ENCODE measurements at places on chromosomes 1 and 21.

DNA sequence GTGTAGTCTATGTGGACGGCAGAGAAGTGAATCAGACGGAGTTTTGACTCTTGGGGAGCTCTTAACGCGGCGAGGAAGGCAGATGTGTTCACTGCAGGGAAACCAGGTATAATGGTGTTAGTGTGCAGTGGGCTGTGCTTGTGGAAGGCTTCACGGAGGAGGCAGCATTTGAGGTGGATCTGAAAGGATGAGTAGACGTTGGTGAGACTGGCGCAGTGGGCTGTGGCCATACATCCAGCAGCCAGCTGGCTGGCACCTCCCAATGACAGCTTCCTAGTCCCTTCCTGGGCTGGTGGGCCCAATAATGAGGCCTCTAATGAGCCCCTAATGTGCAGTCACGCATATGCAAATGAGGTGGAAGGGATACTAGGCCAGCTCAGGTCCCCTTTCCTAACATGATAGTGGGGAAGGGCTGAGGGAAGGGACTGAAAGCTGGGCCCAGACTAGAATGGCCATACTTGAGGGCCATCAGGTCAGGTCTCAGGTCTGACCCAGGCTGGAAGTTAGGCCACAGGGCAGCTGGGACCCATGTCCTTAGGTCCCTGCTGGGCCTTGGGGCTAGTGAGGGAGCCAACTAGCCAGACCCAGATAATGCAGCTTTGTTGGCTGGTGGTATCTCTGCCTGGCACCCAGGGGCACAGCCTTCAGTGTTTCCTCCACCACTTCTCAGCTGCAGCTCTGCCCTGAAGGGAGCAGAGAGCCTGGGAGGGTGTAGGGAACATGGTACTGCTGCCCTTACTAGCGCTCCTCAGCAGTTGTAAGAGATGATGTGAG lies 3.8 kb downstream of the MAP7D1 start:
- no peak for DNase-seq

- DNase-seq, result no peak
Measured at GRCh38 chr1:21906173-21907078, 30.7 kb downstream of the HSPG2 start.

DNA sequence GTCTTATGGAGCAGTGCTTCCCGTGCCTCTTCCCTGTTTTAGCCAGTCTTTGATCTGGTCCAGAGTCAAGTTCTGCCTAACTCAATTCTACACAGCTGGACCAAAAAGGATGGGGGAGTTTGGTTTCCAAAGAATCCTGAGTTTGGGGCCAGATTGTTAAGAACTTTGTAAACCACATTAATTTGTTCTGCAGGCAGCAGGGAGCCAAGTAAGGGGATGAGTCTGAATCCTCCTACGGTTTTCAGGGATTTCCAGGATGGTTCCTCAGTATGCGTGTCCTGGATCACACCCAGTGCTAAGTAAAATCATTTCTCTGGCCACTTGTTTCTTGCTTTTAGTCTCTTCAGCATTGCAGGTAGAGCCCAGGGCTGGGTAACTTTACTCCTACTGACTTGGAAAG lies 26.1 kb upstream of the GJA5 start:
- DNase-seq, result no peak

DNA sequence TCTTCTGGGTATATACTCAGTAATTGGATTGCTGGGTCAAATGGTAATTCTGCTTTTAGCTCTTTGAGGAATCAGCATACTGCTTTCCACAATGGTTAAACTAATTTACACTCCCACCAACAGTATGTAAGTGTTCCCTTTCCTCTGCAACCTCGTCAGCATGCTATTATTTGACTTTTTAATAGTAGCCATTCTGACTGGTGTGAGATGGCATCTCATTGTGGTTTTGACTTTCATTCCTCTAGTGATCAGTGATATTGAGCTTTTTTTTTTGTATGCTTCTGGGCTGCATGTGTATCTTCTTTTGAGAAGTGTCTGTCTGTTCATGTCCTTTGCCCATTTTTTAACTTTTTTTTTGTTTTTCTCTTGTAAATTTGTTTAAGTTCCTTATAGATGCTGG lies 279.4 kb downstream of the PTGER3 start:
- DNase-seq, result peak; percentile 19

DNA sequence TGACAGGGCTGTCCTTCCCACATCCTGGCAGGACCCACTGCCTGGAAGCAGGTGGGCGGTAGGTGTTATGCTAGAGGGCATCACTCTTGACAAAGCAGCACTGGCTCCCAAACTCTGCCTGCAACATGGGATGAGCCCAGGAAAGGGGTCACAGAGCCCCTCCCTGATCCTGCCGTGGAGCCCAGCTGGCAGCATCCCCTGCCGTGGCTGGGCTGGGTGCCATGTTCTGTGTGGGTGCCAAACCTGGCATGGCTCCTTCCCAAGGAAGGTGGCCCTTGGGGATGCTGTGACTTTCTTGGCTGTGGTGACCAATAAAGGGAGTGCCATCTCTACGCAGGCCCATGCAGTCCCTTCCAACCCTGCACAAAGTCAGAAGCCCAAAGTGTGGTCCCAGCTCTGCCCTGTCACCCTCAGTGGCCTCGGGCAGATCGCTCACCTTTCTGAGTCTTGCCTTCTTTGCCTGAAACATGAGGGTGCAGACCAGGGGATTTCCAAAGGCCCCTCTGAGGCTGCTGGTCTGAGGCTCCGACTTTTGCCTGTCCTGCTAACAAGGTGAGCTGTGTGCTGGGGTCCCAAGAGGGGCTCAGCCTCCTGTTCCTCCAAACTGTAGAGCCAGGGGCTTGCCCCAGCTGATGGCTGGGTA lies 6.0 kb downstream of the CDK18 start:
- DNase-seq, result no peak

GRCh38 chr1:156012051-156012817 lies 8.5 kb downstream of the SSR2 start:
- no peak for DNase-seq

DNA sequence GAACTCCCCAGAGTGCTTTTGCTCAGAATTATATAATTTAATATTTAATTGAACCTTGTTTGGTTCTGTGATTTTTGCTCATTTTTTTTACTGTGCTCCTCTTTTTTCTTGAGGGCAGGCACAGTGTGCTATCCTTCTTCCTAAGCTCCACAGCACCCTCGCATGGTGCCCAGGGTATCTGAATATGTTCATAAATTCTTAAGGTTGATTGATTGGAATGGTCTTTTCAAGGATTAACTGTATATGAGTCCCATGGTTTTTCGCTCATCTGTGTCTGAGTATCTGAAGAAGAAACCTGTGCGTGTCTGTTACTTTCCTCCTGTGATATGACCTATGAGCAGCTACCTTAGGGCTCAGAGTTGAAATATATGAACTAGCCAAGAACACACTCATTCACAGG lies 393.7 kb downstream of the HLX start:
- no peak for DNase-seq
